ENCODE measurements at places on chromosomes 12 and 14. TPM values are rescaled to one million over a fixed set of nuclear protein-coding genes. Genes with fewer than 3 reads are reported as not detected.
A peak's percentile ranks its signal among the peaks of the same experiment; 100 is the strongest.

Gene NKX2-1
- total RNA-seq = not detected

DNA sequence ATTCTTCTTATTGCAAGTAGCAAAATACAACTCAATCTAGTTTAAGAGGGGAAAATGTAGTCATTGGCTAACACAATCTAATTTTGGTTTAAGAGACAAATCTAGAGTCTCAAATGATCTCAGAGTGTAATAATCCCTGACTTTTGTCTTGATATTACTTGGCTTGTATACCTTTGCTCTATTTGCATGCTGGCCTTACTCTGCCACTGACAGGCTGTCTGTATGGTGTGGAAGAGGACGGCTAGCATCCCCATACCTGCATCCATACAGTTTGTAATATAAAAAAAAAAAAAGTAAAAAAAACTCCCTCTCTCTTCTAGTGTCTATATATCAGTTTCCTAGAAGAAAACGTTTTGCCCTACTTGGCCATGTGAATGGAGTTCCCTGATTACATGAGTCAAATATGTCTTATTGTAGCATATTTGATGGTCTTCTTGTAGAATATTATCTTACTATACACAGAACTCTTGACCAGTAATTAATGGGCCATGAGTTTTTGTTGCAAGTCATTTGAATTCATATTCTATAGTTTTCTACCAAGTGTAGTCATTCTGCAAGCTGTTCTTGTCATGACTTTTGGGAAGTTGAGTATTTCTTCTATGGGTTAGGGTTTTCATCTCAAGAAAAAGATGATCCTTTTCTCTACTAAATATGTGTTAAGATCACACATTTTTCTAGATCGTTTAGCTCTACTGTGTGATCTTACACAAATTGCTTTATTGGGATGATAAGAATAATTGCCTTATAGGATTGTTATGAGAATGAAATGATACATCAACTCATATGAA is 8.2 kb downstream of the HIF1A start:
- no peak for DNase-seq

- DNase-seq = no peak
Observed at GRCh38 chr12:6372403-6373003, 2.9 kb downstream of the SCNN1A start.

Gene TEDC1
- total RNA-seq = 44.9 TPM

GRCh38 chr12:19518209-19518608 is 78.9 kb downstream of the AEBP2 start:
- no peak for DNase-seq

- no peak for DNase-seq
Observed at GRCh38 chr12:94080341-94081009, 67.9 kb upstream of the PLXNC1 start.

DNA sequence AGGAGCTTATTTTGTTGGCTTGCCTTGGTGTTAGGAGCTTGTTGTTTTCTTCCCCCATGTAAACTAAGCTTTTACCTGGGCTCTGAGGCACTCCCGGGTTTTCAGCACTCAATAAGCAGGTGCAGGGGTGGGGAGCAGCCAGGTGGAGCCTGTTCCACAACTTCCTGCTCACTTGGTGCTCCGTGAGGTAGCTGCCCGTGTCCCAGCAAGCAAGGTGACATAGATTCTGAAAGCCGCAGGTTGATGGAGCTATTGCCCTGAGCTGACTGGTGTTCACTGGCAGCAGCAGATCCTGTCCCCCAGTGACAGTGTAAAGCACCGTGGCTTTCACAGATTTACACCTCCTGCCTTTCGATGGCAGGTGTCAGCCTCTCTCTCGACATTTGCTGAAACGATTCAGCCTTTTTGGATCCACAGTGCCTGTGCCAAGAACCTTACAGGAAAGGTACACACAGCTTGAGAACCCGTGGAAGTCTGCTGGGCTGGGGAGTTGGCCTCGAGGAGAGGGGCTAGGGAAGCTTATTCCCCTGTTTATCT is 295.7 kb upstream of the FKBP4 start:
- no peak for DNase-seq

DNA sequence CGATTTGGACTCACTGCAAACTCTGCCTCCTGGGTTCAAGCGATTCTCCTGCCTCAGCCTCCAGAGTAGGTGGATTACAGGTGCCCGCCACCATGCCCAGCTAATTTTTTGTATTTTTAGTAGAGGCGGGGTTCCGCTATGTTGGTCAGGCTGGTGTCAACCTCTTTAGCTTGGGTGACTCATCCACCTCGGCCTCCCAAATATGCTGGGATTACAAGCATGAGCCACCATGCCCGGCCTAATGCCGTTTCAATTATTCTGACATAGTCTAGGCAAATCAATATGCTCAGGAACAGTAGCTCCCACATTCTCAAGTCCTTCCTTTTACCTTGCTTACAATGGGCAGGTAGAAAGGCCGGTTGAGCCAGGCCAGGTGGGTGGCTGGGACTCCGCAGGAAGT is 82.0 kb upstream of the EEA1 start:
- no peak for DNase-seq

Gene SYNDIG1L
- not detected for total RNA-seq

DNA sequence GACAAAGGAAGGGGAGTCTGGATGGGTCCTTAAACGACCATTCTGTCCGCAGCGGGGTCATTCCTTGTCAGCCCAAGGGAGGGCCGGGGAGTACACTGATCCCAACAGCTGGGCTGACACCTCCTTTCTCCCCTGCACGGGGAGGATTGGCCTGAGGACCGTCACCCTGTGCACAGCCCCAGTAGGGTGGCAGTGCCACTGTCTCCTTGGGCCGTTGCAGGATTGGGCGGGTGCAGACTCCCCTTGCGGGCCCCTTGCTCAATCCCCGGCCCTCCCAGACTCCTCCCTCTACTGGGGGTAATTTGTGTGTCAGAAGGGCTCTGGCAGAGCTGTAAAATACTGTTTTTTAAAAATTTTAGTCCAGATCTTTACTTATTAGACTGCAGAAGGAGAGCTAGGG is 12.6 kb upstream of the AMN start:
- no peak for DNase-seq

Gene TPPP2
- not detected for total RNA-seq

Gene PLEKHD1
- 0.14 TPM for total RNA-seq

Gene KDM2B
- 79.2 TPM for total RNA-seq

DNA sequence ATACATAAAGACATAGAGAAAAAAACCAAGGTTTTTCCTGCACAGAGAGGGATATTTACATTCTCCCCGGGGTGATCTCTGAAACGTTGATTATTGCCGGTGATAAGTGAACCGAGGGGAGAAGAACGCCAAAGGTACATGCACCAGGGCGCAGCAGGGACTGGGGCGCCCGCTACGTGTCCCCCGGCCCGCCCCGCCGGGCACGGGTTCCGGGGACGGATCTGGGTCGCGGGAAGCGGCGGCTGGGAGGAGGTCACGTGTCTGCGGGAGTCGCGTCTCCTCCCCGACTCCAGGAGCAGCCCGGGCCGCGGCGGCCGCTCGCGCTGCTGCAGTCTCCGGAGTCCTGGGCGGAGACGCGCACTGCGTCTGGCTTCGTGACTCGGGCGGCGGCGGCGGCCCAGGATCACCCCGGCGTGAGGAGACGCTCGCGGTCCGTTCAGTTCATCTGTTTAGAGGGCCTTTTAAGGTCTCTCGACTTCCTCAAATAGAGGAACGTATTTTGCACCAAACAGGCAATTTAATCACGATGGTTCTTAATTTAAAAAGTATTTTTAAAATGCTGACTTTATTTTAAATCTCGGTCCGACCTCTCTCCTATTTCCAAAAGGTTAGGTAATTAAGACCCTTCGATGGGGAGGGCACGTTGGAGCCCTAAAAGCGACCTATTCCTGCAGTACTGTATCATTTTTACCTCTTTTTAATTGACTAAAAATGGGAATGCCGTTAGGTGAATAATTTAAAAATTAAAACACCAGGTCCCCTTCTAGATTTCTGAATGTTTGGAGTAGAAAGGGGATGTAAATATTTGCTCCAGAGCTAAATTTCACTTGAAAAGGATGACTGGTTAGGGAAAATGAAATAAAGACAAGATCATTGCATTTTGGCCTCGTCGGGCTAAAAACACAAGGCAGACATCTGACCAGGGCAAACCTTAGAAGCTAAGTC is 1.8 kb upstream of the BHLHE41 start:
- DNase-seq = peak; percentile 66

Gene NINJ2
- total RNA-seq = 0.42 TPM

Gene LUM
- total RNA-seq = 33.9 TPM

Gene MEG3
- 1.0 TPM for total RNA-seq

GRCh38 chr14:74685921-74686678 is 26.8 kb downstream of the AREL1 start:
- no peak for DNase-seq

- no peak for DNase-seq
Observed at GRCh38 chr12:41055875-41056577, 132.1 kb upstream of the PDZRN4 start.

DNA sequence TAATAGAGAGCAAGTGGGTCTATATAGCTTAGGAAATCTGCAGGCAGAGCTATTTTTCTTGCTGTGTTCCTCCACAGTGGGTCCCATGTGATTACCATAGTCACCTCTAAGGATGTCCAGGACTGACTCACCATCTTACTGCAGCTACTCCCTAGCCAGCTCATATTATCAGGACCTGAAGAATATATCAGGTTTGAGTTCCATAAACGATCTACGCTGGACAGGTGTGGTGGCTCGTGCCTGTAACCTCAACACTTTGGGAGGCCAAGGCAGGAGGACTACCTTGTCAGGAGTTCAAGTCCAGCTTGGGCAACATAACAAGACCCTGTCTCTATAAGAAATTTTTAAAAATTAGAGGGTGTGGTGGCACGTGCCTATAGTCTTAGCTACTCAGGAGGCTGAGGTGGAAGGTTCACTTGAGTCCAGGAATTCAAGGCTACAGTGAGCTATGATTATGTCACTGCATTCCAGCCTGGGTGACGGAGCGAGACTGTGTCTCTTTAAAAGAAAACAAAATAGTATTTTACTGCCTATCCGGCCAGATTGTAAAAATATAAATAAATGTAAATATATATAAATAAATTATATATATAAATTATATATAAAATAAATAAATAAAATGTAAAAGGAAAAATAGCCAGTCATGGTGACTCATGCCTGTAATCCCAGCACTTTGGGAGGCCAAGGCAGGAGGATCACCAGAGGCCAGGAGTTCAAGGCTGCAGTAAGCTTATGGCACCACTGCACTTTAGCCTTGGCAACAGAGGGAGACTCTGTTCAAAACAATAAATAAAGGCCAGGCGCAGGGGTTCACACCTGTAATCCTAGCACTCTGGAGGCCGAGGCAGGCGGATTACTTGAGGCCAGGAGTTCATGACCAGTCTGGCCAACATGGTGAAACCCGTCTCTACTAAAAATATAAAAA is 6.9 kb upstream of the SPRYD4 start:
- no peak for DNase-seq

- no peak for DNase-seq
Observed at GRCh38 chr14:102948698-102949061, 26.2 kb downstream of the AMN start.

DNA sequence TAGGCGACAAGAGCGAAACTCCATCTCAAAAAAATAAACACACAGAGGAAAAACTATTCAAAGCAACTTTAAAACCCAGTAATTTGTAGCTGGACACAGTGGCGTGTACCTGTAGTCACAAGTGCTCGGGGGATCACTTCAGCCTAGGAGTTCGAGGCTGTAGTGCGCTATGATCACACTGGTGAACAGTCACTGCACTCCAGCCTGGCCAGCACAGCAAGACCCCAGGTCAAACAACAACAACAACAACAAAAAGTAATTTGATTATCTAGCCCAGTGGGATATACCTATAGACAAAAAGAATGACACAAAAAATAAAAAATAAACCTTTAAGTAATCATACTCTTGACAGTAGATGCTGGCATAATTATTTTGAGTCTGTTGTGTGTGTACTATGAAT is 29.3 kb downstream of the STX2 start:
- DNase-seq = no peak

DNA sequence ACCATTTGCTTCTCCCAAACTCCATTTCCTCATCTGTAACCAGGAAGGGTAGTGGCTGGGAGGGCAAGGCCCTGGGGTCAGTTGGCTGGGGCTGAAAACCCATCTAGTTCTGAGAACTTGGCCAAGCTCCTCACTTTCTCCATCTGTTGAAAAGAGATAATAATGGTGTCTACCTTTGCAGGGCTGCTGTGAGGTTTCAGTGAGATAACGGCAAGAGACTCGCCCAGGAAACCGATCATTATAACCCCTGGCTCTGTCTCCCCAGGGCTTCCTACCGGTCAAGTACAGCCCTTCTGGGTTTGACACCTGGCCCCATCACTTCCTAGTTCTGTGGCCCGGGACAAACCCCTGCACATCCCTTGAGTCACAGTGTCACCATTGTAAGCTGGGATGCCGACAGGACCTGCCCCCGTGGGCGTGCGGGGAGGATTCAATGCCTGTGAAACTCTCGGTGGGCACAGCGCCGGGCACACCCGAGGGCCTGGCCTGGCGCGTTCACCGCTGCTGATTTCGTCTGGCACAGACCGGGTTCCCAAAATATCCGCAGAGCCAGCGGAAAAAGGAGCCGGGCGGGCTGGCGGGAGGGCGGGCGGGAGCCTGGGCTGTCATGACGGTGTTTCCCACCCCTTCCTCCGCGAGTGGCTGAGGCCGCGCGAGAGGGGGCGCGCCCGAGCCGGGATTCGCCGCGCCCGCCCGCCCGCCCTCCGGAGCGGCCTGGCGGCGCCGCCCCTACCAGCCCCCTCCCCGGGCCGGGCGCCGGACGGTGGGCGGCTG is 4.4 kb downstream of the KMT5A start:
- DNase-seq = peak; percentile 57

- DNase-seq = no peak
Observed at GRCh38 chr12:77406219-77406905, 341.0 kb upstream of the E2F7 start.

DNA sequence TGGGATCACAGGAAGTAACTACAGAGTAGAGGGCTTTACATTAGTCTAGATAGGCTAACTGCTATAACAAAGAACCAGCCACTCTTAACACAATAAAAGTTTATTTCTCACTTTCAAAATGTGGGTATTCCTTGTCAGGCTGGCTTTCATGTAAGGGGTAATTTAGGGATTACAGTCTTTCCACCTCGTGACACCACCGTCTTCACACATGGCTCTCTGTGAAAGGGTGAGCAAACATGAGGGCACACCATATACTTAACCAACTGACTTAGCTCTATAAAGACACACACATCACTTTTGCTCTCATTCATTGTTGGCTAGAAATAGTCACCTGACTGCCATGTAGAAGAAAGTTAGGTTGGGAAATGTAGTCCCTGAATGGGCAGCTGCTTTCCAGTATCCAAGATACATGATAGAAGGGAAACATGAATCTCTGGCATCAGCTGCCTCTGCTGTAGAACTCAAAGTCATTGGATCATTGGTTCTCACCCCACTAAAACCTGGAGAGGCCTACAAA is 66.1 kb upstream of the CRY1 start:
- no peak for DNase-seq

Gene CFAP54
- 3.1 TPM for total RNA-seq

- DNase-seq = peak; percentile 82
Observed at GRCh38 chr12:110280779-110281548, at the start of gene ATP2A2. TSS of gene ATP2A2 (plus strand) at chr12:110281247. CDS start at chr12:110281790, 543 bp downstream.

Gene VRTN
- total RNA-seq = not detected

Gene JAG2
- total RNA-seq = 4.2 TPM

Gene CDKN3
- 43.8 TPM for total RNA-seq

Gene RIN3
- total RNA-seq = 12.1 TPM

Gene LTBP2
- 1.3 TPM for total RNA-seq
